Stimulated activated CD4-positive, alpha-beta T cell treated with anti-CD3 and anti-CD28 coated beads, Interleukin-1b, Interleukin-23, amount 100 ng/mL, for 48 hours (primary cell): ENCODE measurements at places on chromosomes 16 and 17.
A peak's percentile ranks its signal among the peaks of the same experiment; 100 is the strongest.

- no peak for DNase-seq
These were observed 20.8 kb upstream of the CLEC3A start for GRCh38 chr16:78001451-78002025.

DNA sequence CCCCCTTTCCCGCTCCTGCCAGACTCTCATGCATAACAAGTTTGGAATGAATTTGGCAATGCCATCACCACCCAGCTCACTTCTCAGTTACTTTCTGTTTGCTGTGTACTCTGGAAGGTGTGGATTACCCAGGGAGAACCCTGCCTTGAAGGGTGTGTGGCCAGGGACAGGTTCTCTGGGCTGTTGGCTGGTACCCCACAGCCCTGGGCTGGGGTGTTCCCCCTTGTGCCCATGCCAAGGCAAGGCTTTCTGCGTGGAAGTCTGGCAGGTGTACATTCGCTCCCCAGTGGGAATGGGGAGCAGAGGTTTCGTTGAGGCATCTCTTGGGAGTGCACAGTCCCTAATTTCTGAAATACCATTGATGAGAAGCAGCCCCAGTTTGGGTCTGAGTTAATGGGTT lies 187.7 kb downstream of the CCDC182 start:
- DNase-seq = no peak

GRCh38 chr17:57724729-57725125 lies 20.4 kb downstream of the CCDC182 start:
- no peak for DNase-seq

DNA sequence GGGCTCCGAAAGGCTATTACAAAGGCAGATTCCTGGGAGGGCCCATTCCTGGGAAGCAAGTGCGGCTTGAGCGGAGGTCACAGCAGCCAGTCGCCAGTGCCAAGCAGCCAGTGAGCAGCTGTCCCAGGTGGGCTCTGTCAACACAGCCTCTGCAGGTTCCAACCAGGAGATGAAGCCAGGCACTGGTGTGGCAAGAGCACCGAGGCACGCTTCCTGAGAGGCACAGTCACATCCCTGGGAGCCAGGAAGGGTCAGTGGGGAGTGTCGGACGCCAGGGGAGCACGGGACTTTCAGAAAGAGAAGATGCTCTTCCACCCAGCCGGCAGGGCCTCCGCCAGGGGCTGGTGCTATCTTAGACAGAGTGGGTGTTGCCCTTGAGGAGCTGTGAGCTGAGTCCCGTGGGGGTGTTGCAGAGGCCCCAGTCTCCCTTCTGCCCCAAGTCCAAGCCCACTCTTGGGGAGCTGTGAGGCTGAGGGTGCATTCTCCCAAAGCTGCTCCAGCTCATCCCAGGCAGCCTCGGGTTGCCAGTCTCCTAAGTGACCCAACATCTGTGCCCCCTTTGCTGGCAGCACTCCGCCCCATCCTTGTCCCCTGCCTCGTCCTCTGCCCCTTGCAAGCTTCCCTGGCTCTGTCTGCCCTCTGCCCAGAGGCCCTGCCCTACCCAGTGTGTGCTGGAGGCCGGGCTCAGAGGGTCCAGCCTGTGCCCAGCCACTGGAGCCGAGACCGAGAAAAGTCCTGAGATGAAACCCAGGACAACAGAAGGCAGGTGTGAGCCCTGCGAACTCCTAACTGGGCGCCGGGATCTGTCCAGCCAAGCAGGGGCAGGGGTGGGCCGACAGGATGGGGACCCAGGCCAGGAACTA lies 6.6 kb downstream of the UBALD1 start:
- DNase-seq = no peak

DNA sequence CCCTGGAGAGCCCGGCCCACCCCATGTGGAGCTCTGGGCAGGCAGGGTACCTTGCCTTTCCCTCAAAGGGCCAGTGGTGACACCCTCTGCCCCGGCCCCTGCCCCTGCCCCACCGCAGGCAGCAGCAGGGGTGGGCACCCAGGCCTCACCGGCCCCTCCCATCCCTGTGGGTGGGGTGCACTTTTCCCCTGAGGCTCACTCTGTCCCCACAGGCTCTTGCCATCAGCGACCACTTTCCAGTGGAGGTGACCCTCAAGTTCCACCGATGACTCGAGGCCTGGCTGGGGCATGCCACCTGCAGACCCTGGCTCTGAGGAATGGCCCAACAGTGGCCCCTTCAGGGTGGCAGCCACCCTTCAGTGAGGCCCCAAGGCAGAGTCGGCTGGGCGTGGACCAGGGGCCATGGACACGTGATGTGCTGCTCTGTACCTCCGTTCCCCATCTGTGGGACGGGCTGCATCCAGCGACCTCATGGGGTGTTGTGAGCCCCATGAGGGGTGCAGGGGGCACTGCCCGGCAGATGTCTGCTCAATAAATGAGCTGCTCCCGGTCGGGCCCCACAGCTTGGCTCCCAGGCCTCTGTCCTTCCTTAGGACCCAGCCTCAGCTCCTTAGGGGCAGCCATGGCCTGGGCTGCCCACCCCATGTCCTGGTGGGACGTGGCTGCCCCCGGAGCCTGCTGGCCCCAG lies 2.0 kb downstream of the DNASE1L2 start:
- DNase-seq = no peak

GRCh38 chr16:79537584-79537983 lies 63.0 kb downstream of the MAF start:
- DNase-seq = no peak

DNA sequence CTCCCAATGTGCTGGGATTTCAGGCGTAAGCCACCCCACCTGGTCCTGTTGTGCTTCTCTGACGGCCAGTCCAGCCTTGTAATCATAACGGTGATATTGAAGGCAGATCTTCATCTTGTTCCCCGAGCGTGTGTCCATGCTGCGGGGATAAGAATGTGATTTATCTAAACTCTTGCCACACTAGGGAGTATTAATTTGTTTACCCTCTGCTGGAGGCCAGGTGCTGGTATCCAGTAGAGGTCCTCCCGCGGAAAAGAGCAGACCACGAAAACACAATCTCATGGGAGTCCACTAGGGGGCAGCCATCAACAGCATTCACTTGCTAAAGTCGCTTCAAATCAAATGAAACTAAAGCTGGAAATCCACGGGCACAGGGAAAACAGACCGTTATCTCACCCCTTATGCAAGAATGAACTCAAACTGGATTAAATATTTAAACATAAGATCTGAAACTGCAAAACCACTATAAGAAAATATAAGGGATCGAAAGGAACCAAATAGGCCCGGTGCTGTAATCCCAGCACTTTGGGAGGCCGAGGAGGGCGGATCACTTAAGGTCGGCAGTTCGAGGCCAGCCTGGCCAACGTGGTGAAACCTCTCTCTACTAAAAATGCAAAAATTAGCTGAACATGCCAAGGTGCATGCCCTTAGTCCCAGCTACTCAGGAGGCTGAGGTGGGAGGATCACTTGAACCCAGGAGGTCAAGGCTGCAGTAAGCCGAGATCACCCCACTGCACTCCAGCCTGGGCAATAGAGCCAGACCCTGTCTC lies 22.3 kb upstream of the RBBP6 start:
- DNase-seq = peak; percentile 77

GRCh38 chr16:86261379-86261778 lies 248.9 kb upstream of the FOXF1 start:
- no peak for DNase-seq

- no peak for DNase-seq
These were observed 47.3 kb downstream of the C16orf82 start for GRCh38 chr16:27114006-27114405.

GRCh38 chr16:50705436-50706110 lies 12.2 kb downstream of the NOD2 start:
- no peak for DNase-seq

GRCh38 chr17:57868910-57869616 lies 19.2 kb upstream of the MRPS23 start:
- no peak for DNase-seq

DNA sequence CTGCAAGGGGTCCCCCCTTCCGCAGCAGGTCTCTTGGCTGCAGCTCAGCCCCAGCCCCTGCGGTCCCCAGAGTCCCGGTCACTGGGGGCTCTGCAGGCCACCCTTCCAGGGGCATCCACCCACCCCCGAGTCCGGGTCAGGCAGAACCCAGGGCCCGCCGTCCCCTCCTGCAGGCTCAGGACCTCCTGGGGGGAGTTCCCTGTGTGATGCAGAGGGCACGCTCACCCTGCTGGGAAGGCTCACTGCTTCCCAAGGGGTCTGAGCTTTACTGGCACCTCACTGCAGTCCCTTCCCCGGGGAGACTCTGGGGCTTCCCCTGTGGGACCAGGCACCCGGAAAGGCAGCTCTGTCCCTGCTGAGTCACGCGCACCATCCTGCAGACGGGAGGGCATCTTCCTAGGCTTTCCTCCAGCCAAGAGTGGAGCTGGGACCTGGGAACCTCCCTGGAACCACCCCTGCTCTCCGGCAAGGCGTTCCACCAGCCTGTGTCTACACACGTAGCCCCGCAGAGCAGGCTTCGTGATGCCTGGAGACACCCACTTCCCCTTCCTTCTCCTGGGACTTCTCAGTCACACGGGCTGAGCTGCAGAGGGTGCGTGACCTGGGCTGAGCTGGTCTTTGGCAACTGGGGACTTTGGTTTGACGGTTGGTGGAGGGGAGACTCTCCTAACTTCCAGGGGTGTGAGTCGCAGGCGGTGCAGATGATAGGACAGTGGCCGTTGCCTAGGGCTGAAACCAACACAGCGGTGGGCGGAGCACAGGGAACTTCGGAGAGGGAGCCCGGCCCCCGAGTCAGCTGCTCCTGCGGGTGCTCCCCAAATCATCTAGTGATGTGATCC lies 23.4 kb downstream of the SLC25A10 start:
- no peak for DNase-seq

- no peak for DNase-seq
These were observed 8.8 kb downstream of the JUP start for GRCh38 chr17:41777574-41778188.

DNA sequence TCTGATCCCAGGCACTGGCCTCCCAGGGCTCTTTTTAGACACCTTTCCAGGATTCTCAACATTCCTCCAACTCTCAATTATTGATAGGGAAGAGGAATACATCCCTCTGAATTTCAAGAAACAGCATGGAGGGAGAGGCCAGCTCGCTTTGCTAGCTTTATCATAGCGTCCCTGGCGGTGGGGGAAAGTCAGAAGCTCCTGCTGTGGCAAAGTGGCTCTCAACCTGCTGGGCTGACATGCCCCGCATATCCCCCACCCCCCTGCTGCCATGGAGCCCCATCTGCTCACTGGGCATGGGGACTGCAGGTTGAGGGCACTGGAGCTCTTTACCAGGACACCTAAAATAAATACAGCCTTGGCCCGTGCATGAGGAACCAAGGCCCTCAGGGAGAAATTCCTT lies 140.3 kb downstream of the SLC39A11 start:
- no peak for DNase-seq

- no peak for DNase-seq
These were observed 4.4 kb upstream of the SNX29 start for GRCh38 chr16:11972128-11972527.

DNA sequence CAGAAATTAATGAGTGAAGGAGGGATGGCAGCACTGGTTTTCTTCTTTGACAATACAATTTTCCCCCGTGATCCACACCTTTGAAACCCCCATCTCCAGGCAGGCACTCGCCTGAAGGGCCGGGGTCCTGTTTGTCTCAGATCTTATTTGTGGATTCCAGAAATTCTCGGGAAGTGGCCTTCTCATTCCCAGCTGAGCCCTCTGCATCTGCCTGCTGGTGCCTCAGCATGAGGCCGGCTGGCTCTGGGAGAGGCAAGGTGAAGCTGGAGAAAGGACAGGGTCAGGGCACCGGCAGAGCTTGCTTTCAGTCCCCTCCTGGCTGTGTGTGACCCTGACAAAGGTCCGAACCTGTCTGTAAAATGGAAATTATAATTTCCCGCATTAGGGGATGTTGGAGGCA lies 35.8 kb upstream of the C1QL1 start:
- no peak for DNase-seq

DNA sequence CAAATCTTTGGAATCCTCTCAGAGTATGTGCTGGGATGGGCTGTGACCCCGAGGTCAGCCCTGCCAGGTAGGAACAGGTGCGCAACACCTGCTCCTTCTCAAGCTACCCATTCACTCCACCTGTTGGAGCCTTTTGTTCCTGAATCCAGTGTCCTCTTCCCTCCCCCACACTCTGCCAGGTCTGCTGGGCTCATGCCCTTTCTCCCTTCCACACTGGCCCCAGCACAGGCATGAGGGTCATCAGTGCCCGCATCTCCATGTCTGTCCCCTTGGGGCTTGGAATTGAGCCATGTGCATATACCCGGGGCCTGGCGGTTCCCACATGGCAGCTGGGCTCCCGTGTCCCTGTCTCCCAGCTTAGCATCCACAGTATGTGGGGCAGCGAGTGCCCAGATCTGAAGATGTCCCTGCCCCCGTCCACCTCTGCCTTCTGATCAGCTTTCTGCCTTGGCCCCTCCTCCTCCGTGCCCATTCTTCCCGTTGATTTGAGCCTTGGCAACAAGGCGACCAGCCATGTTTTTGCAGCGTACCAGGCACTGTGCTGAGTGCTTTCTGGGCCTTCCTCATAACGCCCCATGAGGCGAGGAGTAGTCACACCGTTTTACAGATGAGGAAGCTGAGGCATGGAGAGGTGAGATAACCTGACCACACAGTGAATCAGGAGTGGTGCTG lies 102.2 kb downstream of the RAP1GAP2 start:
- DNase-seq = no peak

GRCh38 chr16:11149011-11149616 lies 106.9 kb downstream of the SOCS1 start:
- no peak for DNase-seq

GRCh38 chr17:42659079-42659931 lies at the start of gene TUBG2:
Gene TUBG2, plus strand, starts transcription at chr17:42659284. Its CDS starts 220 bp downstream, at chr17:42659504.
- peak; percentile 79 for DNase-seq

DNA sequence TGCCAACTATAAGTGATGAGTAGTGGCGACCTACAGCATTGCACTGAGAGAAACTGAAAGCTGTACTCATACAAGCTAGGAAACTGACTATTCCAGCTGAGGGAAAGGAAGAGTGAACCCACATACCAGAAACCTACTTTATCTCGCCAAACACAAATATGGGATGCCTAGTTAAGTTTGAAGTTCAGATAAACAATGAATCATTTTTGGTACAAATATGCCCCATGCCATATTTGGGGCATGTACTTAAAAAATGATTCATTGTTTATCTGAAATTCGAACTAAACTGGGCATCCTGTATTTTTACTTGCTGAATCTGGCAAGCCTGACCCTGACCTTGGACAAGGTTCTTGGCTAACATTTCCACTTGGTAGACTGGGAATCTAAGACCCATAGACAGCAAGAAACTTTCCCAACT lies 527.8 kb upstream of the PSMD7 start:
- DNase-seq = no peak

GRCh38 chr17:63435681-63436522 lies 10.2 kb downstream of the CYB561 start:
- no peak for DNase-seq

DNA sequence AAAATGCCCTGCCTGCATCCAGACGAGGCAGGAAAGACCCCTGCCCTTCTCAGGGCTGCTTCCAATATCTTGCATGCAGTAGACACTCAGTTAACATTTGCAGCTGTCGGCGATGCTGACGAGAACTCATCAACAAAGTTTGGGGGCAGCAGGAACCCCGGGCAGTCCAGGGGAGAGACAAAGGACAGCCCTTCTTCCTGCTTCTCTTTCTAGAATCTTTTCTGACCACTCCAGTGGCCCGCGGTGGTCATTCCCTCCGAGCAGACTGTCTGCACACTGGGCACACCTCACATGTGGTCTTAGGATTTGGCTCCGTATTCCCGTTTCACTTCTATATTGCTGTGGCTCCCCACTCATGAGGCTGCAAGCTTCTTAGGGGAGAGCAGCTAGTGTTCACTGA lies 31.0 kb upstream of the MFSD6L start:
- DNase-seq = no peak

- no peak for DNase-seq
These were observed 64.3 kb downstream of the IGF2BP1 start for GRCh38 chr17:49061524-49061943.

GRCh38 chr17:58786586-58787295 lies 31.1 kb downstream of the PPM1E start:
- no peak for DNase-seq

GRCh38 chr16:554640-555365 lies 5.4 kb upstream of the PRR35 start:
- no peak for DNase-seq
